ENCODE measurements at places on chromosomes 1 and 21.

DNA sequence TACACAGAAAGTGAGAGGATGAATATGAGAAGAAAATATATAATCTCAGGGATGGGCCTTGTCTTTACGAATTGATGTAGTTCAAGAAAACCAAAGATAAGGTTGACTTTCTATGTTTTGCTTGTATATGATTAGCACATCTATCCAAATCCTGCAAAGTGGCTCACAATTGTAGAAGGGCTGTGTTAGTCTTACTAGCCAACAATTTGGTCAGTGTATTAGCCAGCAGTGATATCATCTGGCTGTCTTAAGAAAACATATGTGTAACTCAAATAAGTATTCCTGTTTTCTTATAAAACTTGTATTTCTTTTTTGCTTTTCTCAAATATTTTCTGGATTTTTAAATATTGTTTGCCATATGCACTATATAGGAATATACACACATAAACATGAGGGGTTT is 5.5 kb downstream of the SDCCAG8 start:
- no peak for DNase-seq

GRCh38 chr1:47469910-47470309 is 32.1 kb downstream of the FOXD2 start:
- no peak for DNase-seq

- DNase-seq, result peak; percentile 46
Observed at GRCh38 chr1:240732390-240732789, 120.4 kb upstream of the GREM2 start.

- DNase-seq, result peak; percentile 84
Observed at GRCh38 chr1:229694053-229694693, 68.1 kb downstream of the URB2 start.

GRCh38 chr1:30600258-30600657 is 123.1 kb downstream of the MATN1 start:
- no peak for DNase-seq

GRCh38 chr1:43464681-43465504 is 11.2 kb upstream of the HYI start:
- no peak for DNase-seq

GRCh38 chr1:228392111-228392936 is 14.3 kb downstream of the TRIM11 start:
- no peak for DNase-seq

GRCh38 chr1:204462229-204462561 is 32.4 kb downstream of the PIK3C2B start:
- DNase-seq, result no peak

GRCh38 chr1:48572646-48573258 is 100.7 kb upstream of the SPATA6 start:
- peak; percentile 84 for DNase-seq

- no peak for DNase-seq
Observed at GRCh38 chr1:19744335-19744743, 55.4 kb downstream of the TMCO4 start.

GRCh38 chr1:77556045-77556444 is 126.4 kb downstream of the ZZZ3 start:
- no peak for DNase-seq

- DNase-seq, result no peak
Observed at GRCh38 chr1:38662126-38662525, 197.4 kb downstream of the RRAGC start.

Data from retina (tissue), 1 donor.